ENCODE measurements at places on chromosomes 13 and 19.

GRCh38 chr13:29991343-29991742, 140.9 kb upstream of the UBL3 start:
- DNase-seq, result no peak

- DNase-seq, result no peak
Measured at GRCh38 chr19:31064491-31064890, 284.7 kb downstream of the TSHZ3 start.

DNA sequence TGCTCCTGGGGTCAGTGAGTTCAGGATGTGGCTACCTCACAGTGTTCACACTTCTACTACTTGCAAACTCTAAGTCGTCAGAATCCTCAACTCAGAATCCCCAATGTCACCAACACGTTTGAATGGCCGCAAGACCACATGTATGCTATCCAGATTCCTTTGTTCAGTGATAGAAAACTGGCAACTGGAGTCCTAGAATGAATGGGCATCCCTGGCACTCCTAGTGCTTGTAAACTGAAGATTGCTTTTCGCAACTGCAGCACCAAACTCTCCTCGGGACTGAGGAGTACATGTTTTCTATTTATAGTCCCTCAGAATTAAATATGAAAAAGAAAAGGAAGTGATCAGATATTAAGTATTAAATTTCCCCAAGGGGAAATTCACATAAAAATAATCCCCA, 4.9 kb downstream of the SMAD9 start:
- no peak for DNase-seq

GRCh38 chr19:17339088-17339741, 1.9 kb downstream of the GTPBP3 start:
- DNase-seq, result no peak

DNA sequence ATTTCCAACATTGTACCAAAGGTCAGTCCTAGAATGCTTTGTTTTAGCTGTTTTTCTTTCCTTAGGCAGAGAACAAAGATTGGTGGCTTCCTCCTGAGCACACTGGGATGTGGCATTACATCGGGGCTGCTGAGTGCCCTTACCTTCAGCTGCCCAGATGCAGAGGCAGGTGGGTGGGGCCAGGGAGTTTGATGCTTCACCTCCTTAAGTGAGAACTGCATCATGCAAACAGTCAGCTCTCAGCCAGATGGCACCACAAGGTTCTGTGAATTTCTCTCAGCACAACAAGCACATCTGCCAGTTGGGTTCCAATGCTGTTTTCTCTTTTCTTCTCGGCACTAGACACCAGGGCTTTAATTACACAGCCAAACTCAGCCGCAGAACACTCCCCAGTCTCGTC, 87.4 kb upstream of the UBL3 start:
- no peak for DNase-seq

- DNase-seq, result no peak
Measured at GRCh38 chr19:46730187-46730586, 13.3 kb upstream of the PRKD2 start.

DNA sequence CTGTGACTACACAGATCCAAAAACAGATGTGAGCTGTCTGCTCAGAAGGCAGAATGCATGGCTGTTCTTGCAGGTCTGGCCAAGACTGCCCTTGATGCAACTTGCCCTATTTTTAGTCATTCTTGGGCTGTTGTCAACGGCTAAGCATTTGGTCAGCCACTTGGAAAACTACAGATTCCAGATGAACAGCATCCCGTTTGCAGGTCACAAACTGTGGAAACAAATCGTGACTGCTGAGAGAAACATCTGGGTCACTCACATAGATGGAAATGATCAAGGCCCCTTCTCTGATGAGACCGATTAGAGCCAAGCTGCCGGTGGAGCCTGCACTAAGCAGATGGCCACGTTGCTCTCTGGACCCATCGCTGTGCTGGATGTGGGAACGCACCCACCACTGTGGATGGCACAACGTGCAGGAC, 15.4 kb upstream of the METTL21C start:
- DNase-seq, result no peak

- DNase-seq, result no peak
Measured at GRCh38 chr19:4363571-4364304, 20.4 kb downstream of the MPND start.

DNA sequence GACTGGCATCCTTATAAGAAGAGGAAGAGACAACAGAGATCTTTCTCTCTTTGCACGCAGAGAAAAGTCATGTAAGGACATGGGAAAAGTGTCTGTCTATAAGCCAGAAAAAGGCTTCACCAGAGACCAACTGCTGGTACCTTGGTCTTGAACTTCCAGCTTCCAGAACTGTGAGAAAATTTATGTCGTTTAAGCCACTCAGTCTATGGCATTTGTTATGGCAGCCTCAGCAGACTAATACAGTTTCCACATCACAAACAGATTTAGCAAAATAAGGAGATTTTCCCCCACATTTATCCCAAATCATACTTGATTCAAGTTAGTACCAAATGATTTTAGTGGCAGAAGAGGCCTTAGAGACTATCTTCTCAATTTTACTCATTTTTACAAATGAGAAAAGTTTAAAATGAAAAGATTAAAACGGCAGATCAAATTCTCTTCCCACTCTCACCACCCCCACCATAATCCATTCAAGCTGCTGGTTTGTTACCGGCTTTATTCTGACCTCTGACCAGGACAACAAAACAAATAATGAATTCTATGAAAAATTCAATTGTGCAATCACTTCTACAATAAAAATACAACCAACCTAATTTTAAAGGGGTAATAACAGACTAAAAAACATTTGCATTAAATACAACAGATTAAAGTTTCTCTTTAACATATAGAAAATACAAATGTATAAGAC, 316.3 kb downstream of the TBC1D4 start:
- DNase-seq, result no peak

GRCh38 chr19:14795078-14795721, 16.8 kb upstream of the ADGRE2 start:
- DNase-seq, result no peak

- no peak for DNase-seq
Measured at GRCh38 chr19:12703046-12703445, 6.6 kb upstream of the FBXW9 start.

Data from amygdala (tissue), 56 donors.